H4 (cell line): ENCODE measurements at places on chromosomes 2 and 18. TPM values are rescaled to one million over a fixed set of nuclear protein-coding genes. Genes with fewer than 3 reads are reported as not detected.

DNA sequence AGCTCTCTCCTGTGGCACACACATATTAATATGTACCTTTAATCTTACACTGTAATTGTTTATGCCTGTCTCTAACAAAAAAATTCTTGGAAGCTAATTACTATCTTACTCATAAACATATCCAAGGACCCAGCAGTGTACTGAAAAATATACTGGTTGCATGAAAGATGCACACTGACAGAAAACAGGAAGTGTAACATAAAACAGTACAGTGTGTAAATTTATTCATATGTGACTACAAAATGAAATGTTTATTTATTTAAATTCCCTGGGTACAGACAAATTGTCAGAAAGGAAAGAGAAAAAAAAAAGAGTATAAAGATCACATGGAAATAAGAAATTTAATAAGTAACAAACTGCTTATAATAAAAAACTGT lies 28.5 kb downstream of the TMEM131 start:
- DNase-seq, result no peak

- no peak for DNase-seq
These were observed 105.4 kb downstream of the ACKR3 start for GRCh38 chr2:236675051-236675450.

DNA sequence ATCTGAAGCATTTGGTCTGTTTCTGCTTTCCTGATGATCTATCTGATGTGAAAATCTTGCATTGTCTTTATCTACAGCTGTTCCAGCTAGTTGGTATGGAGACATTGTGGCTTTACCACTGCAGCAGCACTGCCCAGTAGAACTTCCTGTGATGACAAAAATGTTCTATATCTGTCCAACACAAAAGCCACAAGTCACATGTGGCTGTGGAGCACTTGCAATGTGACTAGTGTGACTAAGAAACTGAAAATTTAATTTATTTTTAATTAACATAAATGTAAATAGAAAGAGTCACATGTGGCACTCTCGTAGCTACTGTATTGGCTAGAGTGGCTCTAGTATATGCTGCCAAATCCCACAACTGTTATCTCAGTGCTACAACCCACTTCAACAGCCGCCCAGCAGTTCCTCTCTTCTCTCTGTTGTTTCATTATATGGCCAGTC lies 425.7 kb downstream of the SETBP1 start:
- peak; percentile 84 for DNase-seq

- DNase-seq, result peak; percentile 65
These were observed 54.3 kb upstream of the AGPS start for GRCh38 chr2:177338177-177338721.

GRCh38 chr2:8546612-8547283 lies 135.1 kb upstream of the ID2 start:
- no peak for DNase-seq

DNA sequence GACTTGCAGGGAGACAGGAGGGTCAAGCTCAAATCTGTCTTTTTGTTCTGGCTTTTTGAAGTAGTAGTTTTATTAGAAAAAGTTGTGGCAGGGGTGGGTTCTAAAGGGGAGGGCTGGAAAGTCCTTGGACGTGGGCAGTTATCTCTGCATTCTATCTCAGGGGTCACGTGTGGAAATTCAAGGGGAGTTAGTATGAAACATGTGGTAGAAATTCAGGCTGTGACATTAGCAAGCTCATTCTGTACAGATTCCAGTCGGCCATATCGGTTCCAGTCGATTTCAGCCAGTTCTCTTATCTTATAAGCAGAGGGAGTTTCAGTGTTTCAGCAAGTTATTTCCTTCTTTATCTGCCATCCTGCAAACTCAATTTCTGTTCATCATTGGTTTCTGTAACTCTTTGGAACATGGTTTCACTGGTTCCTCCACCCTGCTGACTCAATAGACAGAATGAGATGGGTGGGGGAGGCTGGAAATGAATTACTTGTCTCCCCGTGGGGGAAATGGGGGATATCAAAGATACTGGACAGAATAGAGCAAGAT lies 53.0 kb downstream of the RAB27B start:
- DNase-seq, result no peak

DNA sequence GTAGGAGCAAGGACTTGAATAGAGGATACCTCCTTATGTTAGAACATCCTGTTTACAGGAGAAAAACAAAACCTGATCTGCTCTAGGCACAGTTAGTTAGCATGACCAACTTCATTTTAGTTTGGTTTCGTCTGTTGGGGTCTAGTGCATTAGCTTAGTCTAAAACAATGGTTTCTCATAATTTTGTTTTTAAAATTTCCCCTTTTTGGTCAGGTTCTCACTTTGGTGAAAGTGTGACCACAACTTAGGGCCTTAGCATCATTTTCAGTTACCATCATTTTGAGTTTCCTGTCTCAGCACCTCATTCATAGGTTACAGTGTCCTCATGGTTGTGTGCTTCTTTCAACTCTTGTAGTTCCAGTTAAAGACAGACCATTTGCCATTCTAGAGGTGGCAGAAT lies 1277.0 kb upstream of the SLC39A10 start:
- DNase-seq, result no peak

DNA sequence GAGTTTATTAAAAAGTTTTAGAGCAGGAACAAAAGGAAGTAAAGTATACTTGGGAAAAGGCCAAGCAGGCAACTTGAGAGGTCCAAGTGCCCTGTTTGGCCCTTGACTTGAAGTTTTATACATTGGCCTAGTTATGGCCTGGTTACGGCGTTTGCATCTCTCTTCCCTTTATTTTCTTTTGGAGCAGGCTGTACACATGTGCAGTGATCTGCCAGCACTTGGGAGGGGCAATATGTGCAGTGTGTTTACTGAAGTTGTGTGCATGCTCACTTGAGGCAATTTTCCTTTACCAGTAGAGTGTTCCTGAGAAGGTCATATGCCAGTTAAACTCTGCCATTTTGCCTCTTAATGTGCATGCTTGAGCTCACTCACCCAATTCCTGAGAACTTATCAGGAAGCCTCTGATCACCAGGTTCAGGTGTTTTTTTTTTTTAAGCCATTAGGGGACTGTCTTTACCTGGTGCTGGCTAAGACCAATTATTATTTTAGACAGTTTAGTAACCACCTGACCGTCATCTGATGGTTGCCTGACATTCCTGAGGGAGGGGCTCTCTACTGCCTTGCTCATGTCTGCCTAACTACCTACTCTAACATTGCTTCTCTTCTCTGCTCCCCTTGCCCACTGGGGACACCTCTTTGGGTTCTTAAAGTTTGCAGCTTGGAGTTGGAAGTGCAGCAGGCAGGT lies 48.0 kb downstream of the SCN2A start:
- no peak for DNase-seq

DNA sequence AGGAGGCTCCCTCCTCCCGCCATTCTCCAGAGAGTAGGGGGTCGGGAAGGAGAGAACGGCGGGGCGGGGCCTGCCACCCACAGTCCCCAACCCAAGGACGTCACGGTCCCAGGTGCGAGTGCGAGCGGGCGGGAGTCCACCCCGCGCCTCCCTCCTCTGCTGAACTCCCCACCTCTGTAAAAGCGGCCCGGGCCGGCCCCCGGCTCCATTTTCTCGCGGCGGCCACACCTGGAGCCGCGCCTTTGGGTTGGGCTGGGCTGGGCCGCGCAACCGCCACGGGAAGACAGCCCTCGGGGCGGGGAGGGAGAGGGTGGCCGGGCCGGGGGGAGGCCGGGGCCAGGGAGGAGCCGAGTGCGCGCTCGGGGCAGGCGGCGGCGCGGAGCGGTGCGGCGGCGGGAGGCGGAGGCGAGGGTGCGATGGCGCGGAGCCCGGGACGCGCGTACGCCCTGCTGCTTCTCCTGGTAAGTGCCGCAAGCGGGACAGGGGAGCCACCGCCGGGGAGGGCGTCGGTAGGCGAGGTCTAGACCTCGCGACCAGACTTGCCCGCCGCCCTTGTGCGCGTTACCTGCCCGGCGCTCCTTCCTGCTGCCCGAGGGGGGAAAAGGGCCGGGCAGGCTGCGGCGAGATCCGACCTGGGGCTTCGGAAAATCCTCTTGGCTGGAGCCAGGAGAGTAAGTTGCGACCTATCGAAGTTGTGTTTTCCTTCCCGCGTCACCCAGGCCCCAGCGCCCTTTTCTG lies at the start of gene DSG2:
DSG2 (plus strand) TSS at position 342 of the 738 bp plus-strand sequence; CDS start at position 417, 75 bp downstream.
- peak; percentile 36 for DNase-seq

GRCh38 chr2:144333143-144333555 lies 186.8 kb downstream of the ZEB2 start:
- DNase-seq, result no peak

- no peak for DNase-seq
These were observed 252.2 kb downstream of the KLHL29 start for GRCh38 chr2:23637011-23637778.

DNA sequence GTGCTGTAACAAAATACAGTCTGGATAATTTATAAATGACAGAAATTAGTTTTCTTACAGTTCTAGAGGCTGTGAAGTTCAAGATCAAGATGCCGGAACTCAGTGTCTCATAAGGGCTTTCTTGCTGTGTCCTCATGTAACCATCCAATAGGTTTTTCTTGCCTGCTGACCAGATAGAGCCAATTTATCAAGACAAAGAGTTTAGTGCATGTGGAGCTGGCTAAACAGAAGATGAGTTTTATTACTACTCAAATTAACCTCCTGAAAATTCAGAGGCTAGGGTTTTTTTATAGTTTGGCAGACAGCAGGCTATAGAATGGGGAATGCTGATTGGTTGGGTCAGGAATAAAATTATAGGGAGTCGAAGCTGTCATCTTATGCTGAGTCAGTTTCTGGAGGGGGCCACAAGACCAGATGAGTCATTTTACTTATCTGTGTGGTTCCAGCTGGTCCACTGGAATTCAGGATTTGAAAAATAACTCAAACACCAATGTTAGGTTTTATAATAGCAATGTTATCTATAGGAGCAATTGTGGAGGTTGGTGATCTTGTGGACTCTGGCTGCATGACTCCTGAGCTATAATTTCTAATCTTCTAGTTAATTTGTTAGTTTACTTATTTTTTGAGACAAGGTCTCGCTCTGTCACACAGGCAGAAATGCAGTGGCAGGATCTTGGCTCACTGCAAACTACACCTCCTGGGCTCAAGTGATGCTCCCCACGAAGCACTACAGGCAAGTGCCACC lies 3.2 kb upstream of the PDK1 start:
- DNase-seq, result peak; percentile 73

- DNase-seq, result peak; percentile 62
These were observed 6.9 kb upstream of the FLACC1 start for GRCh38 chr2:201363857-201364560.

DNA sequence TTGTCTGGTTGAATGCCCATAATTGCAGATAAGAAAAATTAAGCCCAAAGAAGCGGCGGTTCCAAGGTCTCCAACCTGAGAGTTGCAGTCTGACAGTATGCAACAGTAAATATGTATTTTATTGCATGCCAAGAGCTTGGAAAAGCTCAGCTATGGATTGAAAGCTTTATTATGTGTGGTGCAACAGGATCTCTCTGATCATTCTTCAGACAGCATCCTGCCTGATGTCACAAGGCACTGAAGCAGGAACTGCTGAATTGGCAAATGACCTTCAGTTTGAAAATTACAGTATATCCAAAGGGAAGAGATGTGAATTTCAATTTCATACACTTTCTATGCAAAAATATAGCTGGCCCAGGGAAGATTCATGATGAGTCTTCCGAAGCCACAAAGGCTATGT lies 42.5 kb downstream of the DOCK10 start:
- no peak for DNase-seq

DNA sequence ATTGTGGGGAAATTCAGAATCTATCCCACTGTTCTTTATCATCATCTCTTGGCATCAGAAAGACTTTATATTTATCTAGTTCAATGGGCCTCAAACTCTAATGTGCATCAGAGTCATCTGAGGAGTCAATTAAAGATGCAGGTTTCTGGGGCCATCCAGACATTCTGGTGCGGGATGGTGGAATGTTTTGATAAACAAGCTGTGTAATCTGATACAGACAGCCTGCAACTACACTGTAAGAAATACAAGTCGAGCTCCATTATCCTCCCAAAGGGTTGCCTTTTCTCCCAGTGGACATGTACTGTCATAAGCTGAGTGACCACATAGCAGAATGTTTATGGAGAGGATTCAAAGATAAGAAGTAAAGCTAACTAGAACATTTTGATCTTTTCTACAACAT lies 515.3 kb upstream of the DCC start:
- DNase-seq, result no peak

- DNase-seq, result no peak
These were observed 253.0 kb upstream of the NCKAP5 start for GRCh38 chr2:133821107-133821760.

DNA sequence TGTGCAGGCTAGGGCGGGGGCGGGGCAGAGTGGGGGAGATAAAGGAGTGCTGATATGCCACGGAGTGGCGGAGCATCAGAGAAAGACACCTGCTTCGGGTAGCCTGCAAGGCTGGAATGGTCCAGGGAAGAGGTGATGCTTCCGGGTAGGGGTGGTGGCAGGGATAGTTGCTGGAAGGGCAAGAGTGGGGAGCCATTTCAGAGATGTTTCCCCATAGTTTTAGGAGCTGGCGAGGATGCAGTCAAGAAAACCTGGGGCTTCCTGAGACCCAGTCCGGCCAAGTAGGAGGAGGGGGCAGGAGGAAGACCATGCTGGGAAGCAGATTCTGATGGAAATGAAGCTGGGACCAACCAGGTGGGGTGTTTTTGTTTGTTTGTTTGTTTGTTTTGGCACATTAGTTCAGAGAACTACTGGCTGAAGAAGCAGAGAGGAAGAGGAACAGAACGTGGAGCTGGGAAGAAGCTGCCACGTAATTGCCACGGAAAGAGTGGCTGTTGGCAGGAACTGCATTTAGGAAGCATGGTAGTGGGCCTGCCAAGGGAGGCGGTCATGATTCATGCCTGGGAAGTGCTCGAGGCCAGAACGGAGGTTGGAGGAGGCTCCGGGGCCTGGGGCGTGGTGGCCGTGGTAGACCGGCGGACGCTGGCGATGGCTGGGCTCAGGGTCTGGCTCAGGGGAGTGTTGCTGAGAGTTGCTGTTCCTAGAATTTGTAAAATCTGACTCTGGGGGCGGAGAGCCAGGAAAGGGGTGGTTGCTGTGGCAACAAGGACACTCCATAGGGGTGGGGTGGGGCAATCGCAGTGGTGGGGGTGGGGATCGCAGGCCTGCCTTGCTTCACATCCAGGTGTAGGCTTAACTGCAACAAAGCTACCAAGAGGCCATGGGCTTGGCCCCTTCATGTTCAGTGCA lies 8.6 kb upstream of the INPP5D start:
- no peak for DNase-seq

- no peak for DNase-seq
These were observed 17.3 kb downstream of the MRPL30 start for GRCh38 chr2:99198103-99198841.

Gene IKZF2
- 0.68 and 1.7 TPM in 2 replicates for total RNA-seq

Gene TBC1D8
- total RNA-seq, result 5.3 and 6.4 TPM in 2 replicates

Gene HJURP
- total RNA-seq, result 83.4 and 105 TPM in 2 replicates

Gene UGT1A3
- total RNA-seq, result not detected in 2 replicates

Gene CAPN14
- total RNA-seq, result 0.14 TPM in 1 of 2 replicates, not detected in the other

Gene TOGARAM2
- 0.21 TPM in 1 of 2 replicates, not detected in the other for total RNA-seq

Gene G6PC2
- not detected in 2 replicates for total RNA-seq

Gene PEX13
- total RNA-seq, result 24.9 and 47.2 TPM in 2 replicates

Gene PUM2
- 8.3 and 12.6 TPM in 2 replicates for total RNA-seq

Gene CYP27C1
- 0.08 and 0.75 TPM in 2 replicates for total RNA-seq

Gene FEZ2
- total RNA-seq, result 17.7 and 26.5 TPM in 2 replicates

Gene CLEC4F
- not detected in 2 replicates for total RNA-seq
